T-helper 17 cell (primary cell): ENCODE measurements at places on chromosomes 4 and X.

- DNase-seq, result no peak
Measured at GRCh38 chr4:174244441-174244840, 39.0 kb downstream of the FBXO8 start.

DNA sequence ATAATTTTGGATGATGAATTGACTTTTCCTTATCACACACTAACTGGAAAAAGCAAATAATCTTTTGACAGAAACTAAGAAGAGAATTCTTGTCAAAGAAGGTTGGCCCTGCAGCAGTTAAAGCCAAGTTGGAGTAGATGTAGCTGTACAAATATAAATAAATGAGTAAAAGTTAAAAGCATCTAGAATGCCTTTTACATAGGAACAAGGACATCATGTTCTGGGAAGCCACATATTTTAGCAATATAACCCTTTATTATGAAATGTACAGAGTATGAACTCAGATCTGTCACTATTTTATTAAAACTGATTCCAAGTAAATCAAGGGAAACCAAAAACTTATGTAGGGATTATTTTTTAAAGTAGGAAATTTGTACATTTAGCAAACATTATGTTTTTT is 269.4 kb upstream of the FAT4 start:
- no peak for DNase-seq

DNA sequence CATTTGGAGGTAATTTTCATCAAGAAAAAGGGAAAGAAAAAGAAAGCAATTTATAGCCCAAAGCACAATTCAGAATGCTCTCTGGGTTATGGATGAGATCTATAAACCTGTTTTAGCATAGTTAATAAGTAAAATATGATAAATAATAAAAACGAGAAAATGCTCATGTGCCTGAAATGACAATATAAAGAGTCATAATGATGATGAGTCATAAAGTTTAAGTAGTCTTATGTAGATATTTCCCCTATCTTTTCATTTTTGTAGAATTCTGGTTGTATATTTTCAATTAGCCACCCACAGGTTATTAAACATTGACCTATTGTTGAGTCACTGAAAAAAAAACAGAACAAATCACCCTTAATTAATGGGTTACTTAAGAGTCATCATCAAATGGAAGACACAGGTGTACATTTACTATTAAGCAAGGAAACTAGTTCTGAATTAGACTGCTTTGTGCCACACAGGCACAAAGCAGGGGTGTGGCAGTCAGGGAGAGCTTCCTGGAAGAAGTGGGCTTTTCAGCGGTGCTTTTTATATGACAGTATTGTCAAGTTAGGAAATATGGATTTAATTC is 29.3 kb downstream of the BEND4 start:
- no peak for DNase-seq

GRCh38 chrX:48972220-48973164 is 848 bp upstream of the KCND1 start:
- DNase-seq, result no peak

DNA sequence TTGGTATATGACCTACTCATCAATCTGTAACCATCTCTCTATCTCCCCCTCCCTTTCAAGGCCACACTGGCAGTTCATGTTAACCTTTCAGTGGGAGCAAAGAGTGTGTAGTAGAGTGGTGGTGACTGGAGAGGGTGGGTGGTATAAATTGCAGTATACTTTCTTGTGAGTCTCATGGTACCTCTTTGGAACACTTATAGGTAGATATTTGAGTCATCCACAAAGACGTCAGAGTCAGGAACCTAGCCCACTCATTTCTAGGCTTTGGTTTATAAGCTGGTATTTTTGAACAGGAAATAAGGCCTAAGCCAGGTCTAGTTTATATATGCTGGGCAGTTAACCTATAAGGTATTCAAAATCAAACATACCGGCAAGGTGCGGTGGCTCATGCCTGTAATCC is 36.3 kb downstream of the RLIM start:
- DNase-seq, result no peak

DNA sequence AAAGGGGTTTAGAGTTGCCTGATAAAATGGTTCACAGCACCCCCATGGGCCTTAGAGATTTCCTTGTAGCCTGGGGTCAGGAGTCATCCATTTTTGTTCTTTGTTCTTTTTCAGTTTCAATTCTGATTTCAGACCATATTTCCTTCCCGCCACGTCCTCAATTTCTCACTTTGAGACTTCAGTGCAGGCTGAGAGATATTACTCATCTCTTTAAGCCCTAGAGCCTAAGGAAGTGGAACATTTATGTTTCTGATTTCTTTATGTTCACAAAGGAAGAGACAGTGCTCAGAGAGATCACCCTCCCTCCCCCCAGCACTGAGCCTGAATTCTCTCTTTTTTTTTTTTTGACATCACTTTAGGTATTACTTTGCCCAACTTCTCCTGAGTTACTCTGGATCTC is 56.3 kb downstream of the MSN start:
- DNase-seq, result no peak

GRCh38 chr4:10108818-10109783 is 7.5 kb downstream of the WDR1 start:
- DNase-seq, result no peak

- no peak for DNase-seq
Measured at GRCh38 chr4:118845552-118846050, 9.7 kb upstream of the SEC24D start.

- no peak for DNase-seq
Measured at GRCh38 chr4:5478169-5478568, 230.2 kb downstream of the EVC2 start.

DNA sequence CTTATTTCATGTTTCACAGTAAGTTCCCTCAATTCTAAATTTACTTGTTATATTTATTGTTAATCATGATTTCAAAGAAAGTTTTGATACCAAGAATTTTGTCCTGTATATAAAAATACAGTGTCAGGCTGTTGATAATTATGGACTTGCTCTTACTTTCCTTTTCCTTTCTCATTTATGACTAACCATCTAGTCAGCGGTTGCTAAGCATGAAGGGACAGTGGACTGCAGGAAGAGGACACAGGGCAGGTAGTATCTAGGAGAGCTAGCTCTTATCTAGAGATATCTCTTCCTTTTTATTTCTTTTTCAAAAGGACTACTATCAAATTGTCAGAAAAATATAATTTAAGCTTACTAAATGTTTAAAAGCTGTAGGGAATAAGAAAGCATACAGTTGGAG is 1.6 kb downstream of the OPRPN start:
- no peak for DNase-seq

DNA sequence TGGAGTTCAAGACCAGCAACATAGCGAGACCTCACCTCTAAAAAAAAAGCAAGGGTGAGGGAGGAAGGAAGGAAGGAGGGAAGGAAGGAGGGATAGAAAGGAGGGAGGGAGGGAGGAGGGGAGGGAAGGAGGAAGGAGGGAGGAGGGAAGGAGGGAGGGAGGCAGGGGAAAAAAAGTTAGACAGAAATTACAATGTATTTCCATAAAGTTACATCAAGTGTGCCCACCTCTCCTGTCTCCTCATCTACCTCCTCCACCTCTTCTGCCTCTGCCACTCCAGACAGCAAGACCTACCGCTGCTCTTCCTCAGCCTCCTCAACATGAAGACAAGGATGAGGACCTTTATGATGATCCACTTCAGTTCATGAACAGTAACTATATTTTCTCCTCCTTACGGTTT is 8.3 kb downstream of the LIN54 start:
- DNase-seq, result no peak
